ENCODE measurements at places on chromosomes 2 and 18.
A peak's percentile ranks its signal among the peaks of the same experiment; 100 is the strongest.

DNA sequence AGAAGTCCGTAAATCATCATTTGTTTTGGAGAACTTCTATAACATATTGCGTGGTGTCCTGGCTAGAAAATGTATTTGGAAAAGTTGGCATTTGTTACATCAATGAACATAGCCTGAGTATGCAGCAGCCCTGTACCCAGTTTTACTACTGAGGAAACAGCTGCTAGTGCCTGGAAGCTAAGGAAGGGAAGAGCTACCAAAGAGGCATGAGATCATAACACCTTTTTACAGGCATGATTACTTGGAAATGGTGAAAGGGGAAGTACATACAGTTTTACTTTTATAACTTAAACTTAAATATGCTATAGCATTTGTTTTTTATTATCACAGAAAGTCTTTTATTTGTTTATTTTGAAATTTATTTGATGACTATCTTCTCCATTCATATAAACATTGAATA lies 128.4 kb upstream of the MC4R start:
- no peak for DNase-seq

GRCh38 chr2:141384676-141385075 lies 746.1 kb downstream of the LRP1B start:
- no peak for DNase-seq

- DNase-seq: no peak
Observed at GRCh38 chr2:236088368-236089057, 79.7 kb downstream of the GBX2 start.

DNA sequence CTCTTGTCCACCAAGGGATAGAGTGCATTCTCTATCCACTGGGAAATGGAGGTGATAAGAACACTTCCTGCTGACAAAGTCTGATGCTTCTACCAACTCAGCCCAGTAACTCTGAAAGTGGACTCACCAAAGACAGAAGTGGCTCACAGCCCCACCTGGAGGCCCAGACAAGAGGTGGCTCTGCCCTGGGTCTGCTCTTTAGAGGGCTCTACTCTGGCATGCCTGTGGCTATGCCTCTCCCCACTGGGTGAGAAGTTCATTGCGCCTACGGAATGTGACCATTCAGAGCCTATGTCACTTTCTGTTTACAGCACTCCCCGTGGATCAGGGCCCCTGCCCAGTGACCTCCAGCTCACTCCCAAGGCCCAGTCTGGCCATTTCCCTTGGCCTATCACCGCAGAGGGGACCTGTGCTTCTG lies 13.5 kb upstream of the XDH start:
- no peak for DNase-seq

GRCh38 chr18:41982942-41983660 lies 28.1 kb downstream of the PIK3C3 start:
- no peak for DNase-seq

GRCh38 chr18:23877371-23877770 lies 137.2 kb upstream of the TTC39C start:
- no peak for DNase-seq

DNA sequence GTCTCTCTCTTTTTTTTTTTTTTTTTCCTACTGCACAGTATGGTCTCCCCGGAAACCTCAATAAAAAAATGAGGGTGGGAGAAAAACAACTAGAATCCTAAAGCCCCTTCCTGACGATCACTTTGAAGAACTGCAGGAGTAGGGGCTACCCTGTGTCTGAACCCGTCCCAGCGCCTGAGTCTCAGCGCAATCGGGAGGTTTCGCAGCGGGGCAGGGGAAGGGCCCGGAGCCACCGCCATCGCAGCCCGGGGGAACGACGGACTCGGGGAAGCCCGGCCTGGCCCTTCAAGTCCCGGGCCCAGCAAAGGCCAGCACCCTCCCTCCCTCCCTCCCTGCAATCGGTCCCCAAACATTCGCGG lies 411 bp downstream of the NARS1 start:
- no peak for DNase-seq

GRCh38 chr2:233375490-233376314 lies 21.4 kb downstream of the DGKD start:
- DNase-seq: no peak

DNA sequence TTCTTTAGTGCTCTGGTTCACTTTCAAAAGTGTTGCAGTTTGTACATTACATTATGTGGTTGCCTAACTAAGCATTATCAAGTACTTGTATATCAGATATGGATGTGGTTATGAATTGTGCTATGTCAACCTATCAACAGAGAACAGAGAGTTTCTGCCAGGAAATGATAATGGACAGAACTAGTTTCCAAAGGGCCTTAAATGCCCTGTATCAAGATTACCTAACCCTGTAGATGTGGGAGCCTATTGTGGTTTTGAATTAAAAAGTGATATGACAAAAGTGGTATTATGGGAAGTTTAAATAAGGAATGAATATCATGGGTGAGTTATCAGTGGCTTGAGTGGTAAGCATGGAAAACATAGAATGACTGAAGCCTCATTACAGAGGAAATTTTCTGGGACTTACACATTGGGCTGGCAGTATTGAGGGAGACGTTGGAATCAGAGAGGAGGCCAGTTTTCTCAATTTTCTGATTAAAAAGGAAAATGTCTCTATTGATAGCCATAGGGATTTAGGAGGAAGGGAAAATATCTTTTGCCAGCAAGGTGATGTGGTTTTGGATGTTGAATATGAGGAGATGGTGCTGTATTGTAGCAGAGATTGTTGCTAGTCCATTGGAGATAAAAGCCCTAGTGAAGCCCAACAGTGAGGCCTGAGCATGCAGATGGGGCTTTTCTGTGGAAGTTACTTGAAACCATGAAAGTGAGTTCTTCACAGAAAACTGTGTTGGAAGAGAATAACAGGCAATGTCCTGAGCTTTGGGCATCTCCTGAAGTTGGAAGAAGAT lies 140.7 kb downstream of the TTC27 start:
- DNase-seq: no peak

- DNase-seq: no peak
Observed at GRCh38 chr18:36325846-36326245, 28.3 kb downstream of the FHOD3 start.

- peak; percentile 64 for DNase-seq
Observed at GRCh38 chr2:36356990-36357846, 1.6 kb downstream of the CRIM1 start.

DNA sequence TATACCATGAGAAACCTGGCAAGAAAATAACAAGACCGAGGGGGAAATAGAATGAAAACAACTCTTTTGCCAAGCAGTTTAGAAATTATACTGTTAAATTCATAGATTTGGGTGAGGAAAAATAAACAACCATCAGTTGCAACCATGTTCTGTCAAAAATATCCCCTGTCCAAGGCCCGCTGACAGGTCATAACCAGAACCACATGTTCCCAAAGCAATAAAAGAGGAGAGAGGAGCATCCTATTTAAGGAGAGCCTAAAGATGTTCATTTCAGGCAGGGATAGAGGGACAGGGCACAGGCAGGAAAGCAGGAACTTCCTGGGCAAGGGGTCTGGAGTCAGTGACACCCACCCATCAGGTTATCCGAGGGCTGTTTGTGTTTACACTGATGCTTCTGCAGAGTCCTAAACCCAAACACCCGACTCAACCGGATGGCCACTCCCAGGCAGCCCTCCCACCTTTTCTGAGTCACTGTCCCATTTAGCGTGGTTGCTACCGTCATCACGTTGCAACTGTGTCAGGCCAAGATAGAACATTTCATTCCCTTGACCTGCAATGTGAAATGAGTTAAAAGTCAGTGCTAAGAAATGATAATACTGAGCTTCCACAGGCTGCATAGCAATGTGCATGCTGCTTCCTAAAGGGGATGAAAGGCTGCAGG lies 468.3 kb upstream of the RAB12 start:
- no peak for DNase-seq

GRCh38 chr18:35942133-35942532 lies 30.3 kb upstream of the RMP24 start:
- DNase-seq: no peak

- no peak for DNase-seq
Observed at GRCh38 chr2:70133491-70134322, 46.4 kb downstream of the PCBP1 start.

GRCh38 chr2:189851174-189851826 lies 67.0 kb downstream of the PMS1 start:
- no peak for DNase-seq

DNA sequence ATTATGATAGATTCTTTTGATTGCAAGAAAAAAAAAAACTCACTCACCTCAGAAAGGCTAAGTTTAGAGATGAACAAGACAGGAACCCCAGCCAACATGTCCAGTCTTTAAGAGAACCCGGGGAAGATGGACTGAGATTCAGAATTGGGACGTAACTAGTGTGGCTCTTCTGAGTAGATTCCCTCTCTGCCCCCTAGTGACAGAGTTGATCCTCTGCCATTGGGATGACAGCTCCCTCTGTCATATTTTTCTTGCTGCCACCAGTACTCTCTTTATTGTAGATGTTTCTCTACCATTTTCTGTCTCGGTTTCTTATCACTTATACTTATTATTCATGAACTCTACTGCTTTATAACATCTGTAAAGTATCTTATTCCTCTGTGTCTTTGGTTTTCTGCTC lies 77.7 kb downstream of the GULP1 start:
- DNase-seq: peak; percentile 2

- DNase-seq: peak; percentile 38
Observed at GRCh38 chr2:157497638-157498314, 53.9 kb upstream of the CYTIP start.

- no peak for DNase-seq
Observed at GRCh38 chr2:98140210-98140609, 53.2 kb downstream of the VWA3B start.

DNA sequence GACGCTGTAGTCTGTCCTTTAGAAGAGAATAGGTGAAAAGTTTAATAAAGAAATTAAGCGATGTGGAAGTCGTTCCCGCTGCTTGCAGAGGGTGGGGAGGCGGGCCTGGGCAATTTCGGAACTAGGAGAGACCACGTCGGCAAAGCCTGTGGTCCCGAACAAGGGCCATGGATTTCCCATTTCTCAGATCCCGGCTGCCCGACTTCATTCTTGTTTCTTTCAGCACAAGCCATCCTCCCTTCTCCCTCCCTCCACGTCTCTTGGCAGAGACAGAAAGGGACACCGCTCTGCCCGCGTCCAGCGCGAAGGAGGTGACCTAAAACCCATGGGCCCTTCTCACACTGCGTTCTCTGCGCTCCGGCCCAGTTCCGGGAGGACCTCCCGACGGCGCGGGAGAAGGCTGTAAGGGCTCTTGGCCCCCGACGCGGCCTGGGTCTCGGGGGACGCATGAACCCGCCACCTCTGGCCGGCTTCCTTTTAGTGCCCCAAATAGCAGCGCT lies 2.2 kb upstream of the BCL2L11 start:
- DNase-seq: peak; percentile 25

DNA sequence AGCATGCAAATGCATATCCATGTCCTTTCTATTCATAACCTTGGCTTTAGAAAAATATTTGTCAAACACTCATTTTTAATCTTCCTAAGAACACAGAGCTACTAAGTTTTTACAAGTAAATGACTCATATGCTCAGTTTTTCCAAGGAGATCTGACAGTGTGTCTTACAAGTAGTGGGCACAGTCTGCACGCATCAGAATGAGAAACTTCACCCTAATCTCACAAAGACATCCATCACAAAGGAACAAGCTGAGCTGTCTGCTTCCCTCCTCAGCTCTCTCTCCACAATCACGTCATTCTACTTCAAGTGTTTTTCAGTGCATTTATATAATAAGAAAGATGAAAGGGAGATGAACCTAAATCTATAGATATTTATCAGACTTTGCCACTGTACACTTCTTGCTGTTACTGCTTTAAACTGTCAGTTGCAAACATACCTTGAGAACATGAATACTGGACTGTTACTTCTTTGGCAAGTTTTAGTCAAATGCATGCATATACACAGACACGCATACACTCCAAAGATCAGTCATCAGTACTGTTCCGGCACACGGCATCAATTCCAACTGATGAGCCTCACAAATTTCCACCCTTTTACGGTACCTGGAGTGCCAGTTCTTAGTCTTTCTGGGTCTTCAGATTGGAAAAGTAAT lies 75.7 kb downstream of the RBMS1 start:
- no peak for DNase-seq

DNA sequence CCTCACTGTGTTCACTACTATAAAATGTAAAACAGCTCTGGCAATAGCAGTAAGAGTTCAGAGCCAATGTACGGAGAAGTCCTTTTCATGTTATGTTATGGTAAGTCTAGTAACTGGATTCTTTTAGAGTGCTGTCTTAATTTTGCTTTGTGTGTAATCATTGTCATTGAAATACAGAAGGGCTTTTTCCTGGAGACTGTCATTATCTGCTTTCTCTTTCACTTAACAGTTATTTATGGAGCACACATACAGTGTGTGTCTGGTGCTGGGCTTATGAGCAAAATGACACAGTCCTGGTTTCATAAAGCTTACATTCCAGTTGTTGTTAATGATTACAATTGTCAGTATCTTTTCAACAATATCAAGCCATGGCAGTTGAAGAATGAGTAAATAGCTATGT lies 95.5 kb downstream of the CCDC102B start:
- DNase-seq: no peak

DNA sequence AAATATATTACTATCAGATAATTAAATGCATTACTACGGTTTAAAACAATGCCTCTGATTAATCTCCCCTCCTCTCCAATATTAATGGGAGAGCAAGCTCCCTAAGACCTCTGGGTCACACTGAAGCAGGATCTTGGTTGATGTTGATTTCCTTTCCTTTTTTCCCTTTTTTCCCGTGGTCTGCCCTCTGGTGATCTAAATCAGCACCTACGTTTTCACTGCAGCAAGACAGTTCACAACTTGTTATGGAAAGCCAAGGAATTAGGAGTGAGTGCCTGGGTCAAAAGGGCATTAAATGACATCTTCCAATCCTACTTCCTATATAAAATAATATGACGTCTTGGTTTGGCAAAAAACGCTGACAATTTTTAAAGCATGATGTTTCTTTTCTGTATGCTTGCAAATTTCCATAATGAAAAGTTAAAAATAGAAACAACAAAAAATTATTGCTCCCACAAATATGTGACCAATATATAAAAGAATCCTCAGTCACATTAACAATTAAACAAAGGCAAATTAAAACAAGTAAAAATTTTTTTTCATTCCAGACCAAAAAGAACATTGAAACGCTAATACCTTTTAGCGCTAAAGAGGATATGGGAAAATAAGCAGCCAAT lies 7.9 kb upstream of the CFAP36 start:
- no peak for DNase-seq

DNA sequence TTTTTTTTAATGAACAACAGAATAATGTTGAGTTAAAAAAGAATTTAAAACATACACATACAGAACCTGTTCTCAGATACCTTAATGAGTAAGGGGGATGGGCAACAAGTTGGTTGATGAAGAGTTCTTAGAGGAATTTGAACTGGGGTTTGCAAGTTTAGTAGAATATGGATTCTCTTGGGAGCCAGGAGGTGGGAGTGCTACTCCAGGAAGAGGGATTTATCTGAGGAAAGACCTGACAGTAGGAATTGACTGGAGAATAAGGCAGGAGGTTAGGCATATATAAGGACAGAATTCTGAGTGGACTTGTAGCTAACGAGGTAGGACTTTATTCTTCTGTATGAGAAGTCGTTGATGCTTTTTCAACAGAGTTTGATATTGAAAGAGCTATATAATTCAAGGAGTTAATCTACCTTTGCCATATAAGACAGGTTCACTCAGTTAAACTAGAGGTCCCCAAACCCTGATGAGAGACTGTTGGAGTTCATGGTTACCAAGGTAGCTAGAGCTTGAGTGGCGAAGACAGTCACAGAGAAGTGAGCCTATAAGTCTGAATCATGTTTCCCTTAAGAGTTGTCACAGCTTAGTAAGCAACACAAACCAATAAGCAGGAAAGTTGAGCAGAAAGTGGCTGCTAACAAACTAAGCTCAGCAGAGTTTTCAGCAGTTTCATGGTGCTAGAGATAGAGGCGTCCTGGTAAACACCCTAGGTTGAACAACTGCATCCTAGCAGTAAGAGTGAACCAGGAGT lies 88.2 kb downstream of the NCOA1 start:
- no peak for DNase-seq
